Activated T-cell treated with anti-CD3 and anti-CD28 coated beads, Interleukin-2, amount 50 U/mL, for 72 hours (primary cell): ENCODE measurements at places on chromosomes 5 and 9.
A peak's percentile ranks its signal among the peaks of the same experiment; 100 is the strongest.

DNA sequence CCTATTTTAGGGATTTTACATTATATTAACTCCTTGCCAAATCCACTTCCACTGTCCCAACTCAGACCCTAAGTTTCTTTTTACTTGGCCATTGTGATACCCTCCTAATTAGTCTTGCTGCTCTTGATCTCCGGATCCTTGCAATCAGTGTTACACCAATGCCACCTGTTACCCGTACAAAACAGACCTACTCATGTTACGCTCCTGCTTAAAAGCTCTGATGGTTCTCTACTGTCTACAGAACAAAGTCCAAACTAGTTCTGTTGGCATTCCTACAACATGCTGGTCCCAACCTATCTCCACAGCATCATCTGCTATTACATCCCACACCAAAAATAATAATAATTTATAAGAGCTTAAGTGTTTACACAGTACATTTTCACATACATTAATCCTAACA, 9.8 kb downstream of the ECPAS start:
- DNase-seq: no peak

- DNase-seq: peak; percentile 83
Observed at GRCh38 chr5:133398646-133399101, 213.7 kb downstream of the FSTL4 start.

- no peak for DNase-seq
Observed at GRCh38 chr9:87959916-87960581, 14.3 kb downstream of the CDK20 start.

GRCh38 chr5:135718651-135719050, 115.8 kb upstream of the SLC25A48 start:
- no peak for DNase-seq

DNA sequence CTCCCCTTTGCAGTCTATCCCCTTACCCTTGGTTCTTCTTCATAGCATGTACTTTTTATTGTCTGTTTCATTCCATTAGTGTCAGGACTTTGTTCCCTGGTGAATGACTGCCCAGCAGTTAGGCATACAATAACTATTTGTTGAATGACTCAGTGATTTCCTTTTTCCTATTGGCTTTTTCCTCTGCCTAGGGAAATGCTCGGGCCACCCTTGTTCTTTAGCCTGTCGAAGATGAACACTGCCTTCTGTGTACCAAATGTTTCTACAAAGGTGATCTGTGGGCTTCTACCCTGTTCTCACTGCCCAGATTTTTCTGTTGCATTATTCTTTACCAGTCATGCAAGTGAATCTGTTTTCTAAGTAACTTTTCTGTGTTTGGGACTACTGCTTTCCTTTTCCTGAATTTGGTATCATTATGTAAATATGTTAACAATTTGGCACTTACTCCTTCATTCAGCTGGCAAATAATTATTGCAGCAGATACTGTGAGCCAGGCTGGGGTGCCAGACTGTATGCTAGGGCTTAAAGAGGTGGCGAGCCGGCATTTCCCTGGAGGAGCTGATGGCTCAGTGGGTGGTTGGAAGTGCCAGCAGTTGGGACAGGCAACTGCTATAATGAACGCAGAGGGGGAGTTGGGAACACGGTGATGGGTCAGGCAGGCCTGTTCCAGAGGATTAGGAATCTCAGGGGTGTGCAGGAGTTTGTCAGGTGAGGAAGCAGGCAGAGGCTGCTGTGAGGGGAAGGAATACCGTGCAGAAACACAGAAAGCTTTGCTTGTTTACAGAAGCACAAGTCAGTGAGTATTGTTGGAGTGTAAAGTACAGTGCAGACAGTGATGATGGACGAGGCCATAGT, 30.6 kb downstream of the KDM4C start:
- no peak for DNase-seq

DNA sequence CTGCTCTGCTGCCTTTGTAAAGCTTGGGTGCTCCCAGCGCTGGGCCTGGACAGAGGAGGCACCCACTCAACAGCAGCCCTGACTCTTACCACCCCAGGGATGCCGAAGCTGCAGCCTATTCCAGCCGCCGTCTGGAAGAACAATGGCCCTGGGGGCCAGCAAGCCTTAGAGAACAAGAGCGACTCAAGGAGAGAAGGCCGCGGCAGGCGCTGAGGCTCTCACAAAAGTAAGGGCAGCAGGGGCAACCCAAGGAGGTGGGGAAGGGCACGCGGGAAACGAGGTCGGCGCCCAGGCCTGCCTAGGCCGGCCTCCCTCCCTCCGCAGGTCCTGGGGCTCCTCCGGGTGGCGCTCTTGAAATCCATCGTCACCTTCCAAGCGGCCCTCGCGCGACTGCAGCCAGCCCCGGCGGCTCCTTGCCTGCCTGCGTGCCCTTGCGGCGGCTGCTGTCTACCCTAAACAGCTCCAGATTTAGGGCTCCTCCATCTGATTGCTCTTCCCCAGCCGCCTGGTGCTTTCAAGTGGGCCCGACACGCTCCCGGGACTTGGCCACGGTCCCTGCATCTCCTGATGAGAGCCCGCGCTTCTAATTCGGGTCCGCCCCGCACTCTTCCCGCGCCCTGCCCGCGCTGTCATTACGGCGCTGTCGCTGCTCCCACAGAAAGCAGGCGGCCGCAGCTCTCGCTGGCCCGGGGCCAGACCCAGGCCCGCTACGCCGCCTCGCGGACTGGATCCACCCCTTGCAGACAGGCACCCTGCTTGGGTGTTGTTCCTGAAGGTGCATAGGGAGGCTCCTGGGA, 213.3 kb downstream of the SEMA6A start:
- DNase-seq: no peak

GRCh38 chr5:53262348-53262970, 152.9 kb upstream of the MOCS2 start:
- DNase-seq: no peak

GRCh38 chr9:19441730-19442129, 32.9 kb downstream of the ACER2 start:
- no peak for DNase-seq

GRCh38 chr9:7394002-7394774, 405.4 kb downstream of the DMAC1 start:
- no peak for DNase-seq

- no peak for DNase-seq
Observed at GRCh38 chr9:87638292-87638691, 87.6 kb upstream of the CTSL start.

GRCh38 chr9:129595311-129595741, 25.6 kb downstream of the C9orf50 start:
- no peak for DNase-seq
